ENCODE measurements at places on chromosomes 5 and 9.
A peak's percentile ranks its signal among the peaks of the same experiment; 100 is the strongest.

DNA sequence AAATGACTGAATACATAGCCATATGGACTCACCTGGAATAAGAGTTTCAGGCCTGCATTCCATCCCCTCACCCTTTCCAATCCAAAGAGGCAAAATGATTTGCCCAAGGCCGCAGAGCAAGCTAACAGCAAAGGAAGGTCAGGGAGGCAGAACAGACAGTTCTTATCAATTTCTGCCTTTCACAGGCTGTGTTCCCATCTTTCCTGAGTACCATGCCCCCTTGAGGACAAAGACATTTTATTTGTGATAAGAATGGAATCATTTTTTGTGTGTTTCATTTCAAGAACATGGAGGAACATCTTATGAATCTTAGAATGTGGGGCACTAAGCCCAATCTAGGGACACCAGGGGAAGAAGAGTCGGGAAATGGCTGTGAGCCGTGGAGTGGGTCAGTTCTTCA is 13.9 kb downstream of the LHFPL2 start:
- no peak for DNase-seq

DNA sequence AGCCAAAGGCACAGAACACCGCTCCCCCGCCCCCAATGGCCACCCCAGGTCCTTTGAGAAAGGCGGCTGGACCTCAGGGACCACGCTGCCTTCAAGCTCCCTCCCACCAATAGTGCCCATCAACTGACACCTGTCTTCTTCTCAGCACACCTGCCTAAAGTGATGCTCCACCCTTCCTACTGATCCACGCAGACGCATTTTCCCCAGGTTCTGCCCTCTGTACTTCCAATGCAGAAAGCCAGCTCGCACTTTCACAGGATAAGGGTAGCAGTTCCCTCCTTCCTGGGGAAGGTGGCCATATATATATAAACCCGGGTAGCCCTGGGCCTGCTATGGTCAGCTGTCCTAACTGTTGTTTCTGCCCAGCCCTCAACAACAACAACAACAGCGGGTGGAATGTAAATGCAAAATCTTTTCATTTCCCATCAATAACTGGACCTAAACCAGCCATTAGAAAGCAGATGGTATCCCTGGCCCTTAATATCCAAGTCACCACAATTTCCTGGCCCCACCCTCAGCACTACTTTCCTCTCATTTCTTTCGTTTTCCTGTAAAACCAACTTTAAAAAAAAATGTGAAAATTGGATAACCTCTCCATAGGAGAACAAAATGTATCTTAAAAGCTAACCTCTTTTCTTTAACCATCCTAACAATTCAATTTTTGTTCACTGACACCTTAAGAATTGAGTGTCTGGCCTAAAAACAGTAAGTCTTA is 1.7 kb downstream of the GOLM1 start:
- no peak for DNase-seq

- no peak for DNase-seq
Observed at GRCh38 chr5:149936044-149936699, 8.4 kb downstream of the PDE6A start.

DNA sequence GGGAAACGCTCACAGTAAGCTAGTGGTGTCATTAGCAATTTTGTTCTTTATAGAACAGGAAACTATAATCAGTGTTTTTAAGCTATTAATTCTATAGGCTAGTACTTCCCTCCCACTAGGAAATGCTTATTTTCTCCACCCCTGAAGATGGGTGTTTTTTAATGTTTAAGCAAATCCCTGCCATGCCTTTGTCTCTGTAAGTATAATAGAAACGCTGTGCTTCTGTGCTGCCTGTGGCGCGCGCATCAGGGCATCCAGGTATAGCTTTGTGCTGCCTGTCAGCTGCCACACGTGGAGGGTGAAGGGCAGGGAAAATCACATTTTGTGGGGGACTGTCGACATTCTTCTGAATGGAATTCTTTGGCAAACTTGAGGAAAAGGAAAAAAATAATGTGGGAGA is 217.5 kb downstream of the RAB3C start:
- no peak for DNase-seq

DNA sequence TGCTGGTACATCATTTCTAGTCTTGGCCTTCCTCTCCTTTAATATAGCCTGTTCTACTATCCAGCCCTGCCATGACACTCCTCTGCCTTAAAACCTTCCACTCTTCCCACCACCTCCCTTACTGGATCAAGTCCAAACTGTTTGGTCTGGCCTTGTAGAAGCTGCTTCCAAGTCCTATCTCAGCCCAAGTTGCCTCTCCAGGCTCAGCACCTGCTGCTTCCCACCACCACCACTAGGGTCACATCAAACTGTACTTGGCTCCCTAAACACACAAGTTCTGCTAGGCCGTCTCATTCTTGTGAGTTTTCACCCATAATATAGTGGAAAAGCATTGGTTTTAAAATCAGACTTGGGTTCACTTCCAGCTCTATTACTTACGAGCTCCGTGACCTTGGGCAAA is 1.4 kb downstream of the NDUFA8 start:
- DNase-seq = peak; percentile 31

DNA sequence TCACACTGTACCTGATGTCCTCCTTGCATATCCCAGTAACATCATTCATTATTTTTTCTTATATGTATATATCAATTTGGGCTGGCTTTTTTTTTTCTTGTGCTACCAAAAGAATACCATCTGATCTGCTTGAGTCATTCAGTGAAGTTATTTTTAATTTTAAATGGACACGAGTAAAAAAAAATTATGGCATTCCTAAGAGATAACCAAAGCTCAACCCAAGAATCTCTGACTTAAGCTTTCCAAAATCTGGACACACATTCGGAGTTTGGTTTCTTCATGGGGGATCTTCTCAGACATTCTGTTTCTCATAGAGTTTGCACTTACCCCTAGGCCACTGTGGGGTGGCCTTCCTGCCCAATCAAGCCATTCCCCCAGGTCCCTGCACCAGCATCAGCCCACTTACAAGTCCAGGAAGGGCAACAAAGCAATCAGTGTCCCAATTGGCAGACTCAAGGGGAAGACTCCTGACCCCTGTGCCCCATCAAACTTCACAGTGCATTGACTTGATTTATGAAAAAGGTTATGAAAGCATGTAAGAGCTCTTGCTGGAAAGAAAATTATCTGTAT is 49.2 kb upstream of the SPDL1 start:
- DNase-seq = no peak

GRCh38 chr5:165576678-165577275 is 2071.4 kb downstream of the MAT2B start:
- DNase-seq = no peak

DNA sequence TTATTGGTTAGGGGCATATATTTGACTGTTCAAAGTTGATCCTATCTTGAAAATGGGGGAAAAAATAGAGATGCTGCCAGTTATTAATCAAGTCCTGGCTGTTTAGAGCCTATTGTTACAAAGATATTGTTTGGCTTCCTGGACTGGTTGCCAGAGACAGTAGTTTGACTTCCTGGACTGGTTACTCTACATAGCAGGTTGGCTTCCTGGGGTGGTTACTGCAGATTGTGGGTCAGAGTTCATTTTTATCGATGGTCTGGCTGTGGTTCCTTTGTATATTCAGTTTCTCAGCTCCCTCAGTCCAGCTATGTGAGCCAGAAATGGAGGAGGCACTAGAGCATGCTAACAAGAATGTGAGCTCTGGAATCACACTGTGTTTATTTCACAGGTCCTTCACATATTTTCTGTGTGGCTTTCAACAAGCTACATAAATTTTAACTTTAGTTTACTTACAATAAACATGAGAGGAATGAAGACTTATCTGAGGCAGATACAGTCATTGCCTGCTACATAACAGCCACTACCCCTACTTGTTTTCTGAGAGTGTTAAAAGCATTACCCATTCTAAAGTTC is 137.6 kb downstream of the TRPM3 start:
- no peak for DNase-seq

- no peak for DNase-seq
Observed at GRCh38 chr9:95515272-95516113, 1.3 kb downstream of the PTCH1 start.

DNA sequence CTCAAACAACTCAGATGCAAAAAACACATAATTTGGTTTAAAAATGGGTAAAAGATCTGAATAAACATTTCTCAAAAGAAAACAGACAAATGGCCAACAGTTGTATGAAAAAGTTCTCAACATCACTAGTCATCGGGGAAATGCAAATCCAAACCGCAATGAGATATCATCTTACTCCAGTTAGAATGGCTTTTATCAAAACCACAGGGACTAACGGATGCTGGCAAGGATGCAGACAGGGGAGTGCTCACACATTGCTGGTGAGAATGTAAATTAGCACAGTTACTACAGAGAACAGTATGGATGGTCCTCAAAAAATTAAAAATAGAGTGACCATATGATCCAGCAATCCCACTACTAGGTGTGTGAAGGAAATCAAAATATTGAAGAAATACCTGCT is 589.1 kb upstream of the ADAMTS16 start:
- no peak for DNase-seq

DNA sequence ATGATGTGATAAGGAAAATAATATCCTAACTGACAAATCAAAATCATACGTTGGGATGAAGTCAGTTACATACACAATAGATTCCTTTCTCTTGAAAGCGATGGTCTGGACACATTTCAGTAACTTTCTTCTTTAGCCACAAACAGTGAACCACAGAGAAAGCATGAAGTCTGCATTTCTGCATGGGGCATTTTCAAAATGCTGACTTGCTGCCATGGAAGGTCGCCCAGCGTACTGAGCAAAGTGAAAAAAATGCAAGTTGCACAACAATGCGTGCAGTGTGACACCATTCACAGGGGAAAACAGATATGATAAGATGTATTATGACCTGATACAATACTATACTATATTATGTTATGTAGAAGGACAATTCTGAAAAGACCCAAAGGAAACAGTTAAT is 146.3 kb downstream of the SNX18 start:
- no peak for DNase-seq

GRCh38 chr5:96196890-96197289 is 235.2 kb upstream of the ELL2 start:
- no peak for DNase-seq

GRCh38 chr9:135663451-135663770 is 302 bp downstream of the LCN9 start:
- DNase-seq = no peak

DNA sequence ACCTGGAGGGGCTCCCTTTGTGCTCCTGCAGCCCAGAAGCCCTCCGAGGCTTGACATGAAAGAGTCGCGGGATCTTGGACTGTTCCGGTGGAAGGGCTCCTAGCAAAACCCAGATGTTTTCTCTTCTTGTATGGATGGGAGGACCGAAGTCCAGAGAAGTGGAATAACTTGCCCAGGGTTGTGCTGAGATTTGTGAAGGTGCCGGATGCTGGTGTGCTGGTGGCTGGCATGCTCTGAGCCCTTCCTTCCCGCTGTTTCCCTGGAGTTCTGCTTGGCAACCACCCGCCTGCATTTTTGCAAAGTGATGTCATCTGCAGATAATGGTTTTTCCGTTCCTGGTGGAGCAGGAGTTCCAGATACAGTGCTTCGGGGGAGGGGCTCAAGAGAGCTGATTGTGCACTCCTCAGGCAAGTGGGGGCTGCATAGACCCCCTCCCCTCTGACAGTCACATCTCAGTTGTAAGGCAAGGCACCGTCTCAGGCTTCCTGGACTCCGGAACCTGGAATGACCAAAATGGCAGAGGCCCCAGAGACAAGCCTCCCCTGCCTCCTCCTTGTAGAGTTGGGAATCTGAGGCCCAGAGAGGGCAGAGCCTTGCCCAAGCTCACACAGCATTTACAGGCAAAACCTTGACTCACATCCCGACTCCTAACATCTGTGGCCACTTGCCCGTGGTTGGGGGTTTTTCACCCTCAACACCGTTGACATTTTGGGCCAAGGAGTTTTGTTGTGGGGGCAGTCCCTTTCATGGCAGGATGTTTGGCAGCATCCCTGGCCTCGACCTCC is 157.0 kb downstream of the RGS3 start:
- no peak for DNase-seq

DNA sequence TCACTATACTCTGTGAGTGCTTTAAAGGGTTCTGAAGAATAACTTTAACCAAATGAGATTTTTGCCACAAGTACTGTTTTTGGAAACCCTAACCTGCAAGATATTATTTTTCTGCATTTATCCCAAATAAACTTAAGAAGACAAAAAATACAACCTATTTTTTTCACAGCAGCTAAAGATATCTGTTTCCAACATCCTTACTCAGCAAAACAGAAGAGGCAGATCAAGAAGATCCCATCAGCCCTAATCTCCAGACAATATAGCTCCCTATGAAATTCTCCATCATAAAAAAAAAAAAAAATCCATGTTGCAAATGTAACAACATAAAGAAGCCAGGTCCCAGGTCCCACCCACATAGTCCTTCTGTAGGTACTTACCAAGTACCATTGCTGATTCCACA is 7.6 kb downstream of the PCSK1 start:
- no peak for DNase-seq

GRCh38 chr5:140072812-140073211 is 29.7 kb upstream of the NRG2 start:
- DNase-seq = no peak

DNA sequence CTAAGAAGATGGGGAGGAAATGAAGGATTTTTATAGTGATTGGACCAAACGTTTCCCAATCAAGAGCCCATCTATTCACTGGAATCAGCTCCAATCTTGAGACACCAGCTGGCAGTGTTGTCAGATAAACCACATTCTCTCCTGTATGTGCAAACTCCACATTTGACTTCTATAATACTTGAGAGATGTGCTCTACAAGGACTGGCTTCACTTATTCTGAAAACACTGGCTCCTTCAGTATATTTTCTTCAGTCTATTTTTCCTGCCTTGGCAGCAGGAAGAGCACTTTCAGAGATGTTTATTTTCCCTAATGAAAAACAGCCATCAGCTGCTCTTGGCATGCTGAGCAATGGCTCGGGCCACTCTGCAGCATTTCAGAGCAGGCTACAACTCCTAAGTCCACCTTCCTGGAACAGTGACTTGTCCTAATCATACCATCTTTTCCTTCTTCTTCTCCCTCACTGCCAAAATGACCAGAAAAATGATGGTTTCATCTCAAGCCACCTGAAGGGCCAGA is 96.9 kb upstream of the FSTL4 start:
- no peak for DNase-seq

- DNase-seq = no peak
Observed at GRCh38 chr5:162163663-162164062, 96.1 kb downstream of the GABRG2 start.

- no peak for DNase-seq
Observed at GRCh38 chr9:128244091-128244836, 31.5 kb downstream of the GOLGA2 start.

- DNase-seq = no peak
Observed at GRCh38 chr9:70113403-70114022, 69.9 kb downstream of the MAMDC2 start.

GRCh38 chr5:121138952-121139351 is 674.9 kb downstream of the PRR16 start:
- no peak for DNase-seq

DNA sequence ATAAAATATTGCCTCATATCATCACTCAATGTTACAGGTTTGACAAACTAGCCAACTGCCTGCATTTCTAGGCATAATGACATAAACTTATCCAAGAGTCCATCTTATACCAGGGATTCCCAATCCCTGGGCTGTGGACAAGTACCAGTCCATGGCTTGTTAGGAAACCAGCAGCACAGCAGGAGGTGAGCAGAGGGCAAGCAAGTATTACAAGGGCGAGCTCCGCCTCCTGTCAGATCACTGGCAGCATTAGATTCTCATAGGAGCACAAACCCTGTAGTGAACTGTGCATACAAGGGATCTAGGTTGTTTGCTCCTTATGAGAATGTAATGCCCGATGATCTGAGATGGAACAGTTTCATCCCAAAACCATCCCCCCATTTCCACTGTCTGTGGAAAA is 144.9 kb downstream of the PRKACG start:
- no peak for DNase-seq

GRCh38 chr5:155140646-155141045 is 127.1 kb downstream of the KIF4B start:
- no peak for DNase-seq
